SJSA1 (cell line): ENCODE measurements at places on chromosomes 12 and 14. TPM values are rescaled to one million over a fixed set of nuclear protein-coding genes. Genes with fewer than 3 reads are reported as not detected.

DNA sequence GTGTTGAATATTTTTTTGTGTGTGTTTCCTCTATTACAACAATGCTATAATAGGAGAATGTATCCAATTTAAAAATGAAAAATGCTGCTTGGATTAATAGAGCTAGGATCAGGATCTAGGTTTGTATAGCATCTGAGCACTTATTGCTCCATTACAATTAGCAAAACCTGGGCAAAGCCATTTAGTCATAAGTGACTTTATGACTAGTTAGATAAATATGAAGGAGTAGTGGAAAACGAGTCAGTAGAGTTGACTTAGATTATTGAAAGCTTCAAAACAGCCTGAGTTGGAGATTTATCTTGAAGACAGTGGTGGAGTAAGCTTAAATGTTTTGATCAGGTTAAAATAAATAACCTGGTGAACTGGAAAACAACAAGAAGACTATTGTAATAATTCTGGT, 2.8 kb downstream of the MED21 start:
- H3K27ac ChIP-seq, result no peak overlapping the region
- no peak overlapping the region for H3K4me3 ChIP-seq
- DNase-seq, result no peak
- H3K36me3 ChIP-seq, result peaks cover 41% of the 10 kb centered on the region

GRCh38 chr14:31122098-31122611, 85.4 kb downstream of the HECTD1 start:
- H3K4me3 ChIP-seq, result no peak overlapping the region
- H3K4me1 ChIP-seq, result no peaks in the 10 kb centered on the region
- peaks cover 82% of the 10 kb centered on the region for H3K36me3 ChIP-seq
- H3K27ac ChIP-seq, result no peak overlapping the region
- DNase-seq, result no peak
- H3K27me3 ChIP-seq, result no peaks in the 10 kb centered on the region

DNA sequence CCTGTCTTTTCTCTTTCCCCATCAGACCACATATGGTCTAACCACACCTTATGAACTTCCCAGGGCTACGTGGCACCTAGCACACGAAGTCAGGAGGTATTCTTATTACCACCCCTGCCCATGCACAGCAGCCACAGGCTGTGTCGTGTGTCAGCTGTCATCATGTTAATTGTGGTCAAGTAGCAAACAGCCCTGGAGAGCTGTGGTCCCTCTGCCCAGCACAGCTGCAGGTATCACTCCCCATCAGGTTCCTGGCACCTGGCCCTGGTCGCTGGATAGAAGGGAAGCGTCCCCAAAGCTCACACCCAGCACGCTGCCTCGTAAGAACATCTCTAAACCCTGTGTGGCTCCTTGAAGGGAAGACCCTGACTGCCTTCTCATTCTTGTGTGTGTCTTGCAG, 45.4 kb downstream of the CLMN start:
- H3K4me1 ChIP-seq, result no peaks in the 10 kb centered on the region
- no peaks in the 10 kb centered on the region for H3K36me3 ChIP-seq
- no peak for DNase-seq
- no peaks in the 10 kb centered on the region for H3K27me3 ChIP-seq
- no peak overlapping the region for H3K27ac ChIP-seq

- H3K27ac ChIP-seq, result no peak overlapping the region
- H3K27me3 ChIP-seq, result no peaks in the 10 kb centered on the region
- H3K4me3 ChIP-seq, result no peak overlapping the region
These were observed 43.7 kb upstream of the KITLG start for GRCh38 chr12:88623777-88624548.

The MSI1 gene
- total RNA-seq, result not detected in 2 replicates

DNA sequence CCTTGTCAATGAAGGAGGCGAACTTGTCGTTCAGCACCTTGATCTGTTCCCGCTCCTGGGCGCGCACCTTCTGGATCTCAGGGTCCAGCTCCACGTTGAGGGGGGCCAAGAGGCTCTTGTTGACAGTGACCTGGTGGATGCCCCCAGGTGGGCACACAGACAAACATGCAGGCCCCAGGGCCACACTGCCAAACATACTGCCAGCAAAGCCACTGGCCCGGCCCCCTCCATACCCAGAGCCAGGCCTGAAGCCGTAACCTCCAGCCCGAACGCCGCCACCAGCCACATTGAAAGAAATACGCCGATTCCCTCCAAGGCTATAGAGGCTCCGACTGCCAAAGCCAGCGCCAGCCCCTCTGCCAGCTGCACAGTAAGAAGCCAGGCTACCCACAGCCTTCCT, 337 bp downstream of the KRT74 start:
- no peak overlapping the region for H3K4me3 ChIP-seq
- no peaks in the 10 kb centered on the region for H3K4me1 ChIP-seq
- H3K36me3 ChIP-seq, result no peaks in the 10 kb centered on the region
- DNase-seq, result no peak
- H3K27ac ChIP-seq, result no peak overlapping the region
- H3K27me3 ChIP-seq, result peaks cover 32% of the 10 kb centered on the region

The SOCS2 gene
- 19.2 and 34.7 TPM in 2 replicates for total RNA-seq
